IPS DF 6.9 (cell line): ENCODE measurements at places on chromosomes 11 and 22.

GRCh38 chr22:39316440-39317083 lies 2.9 kb downstream of the RPL3 start:
- no peak for DNase-seq

- no peak for DNase-seq
Measured at GRCh38 chr11:24082241-24082640, 414.6 kb upstream of the LUZP2 start.

DNA sequence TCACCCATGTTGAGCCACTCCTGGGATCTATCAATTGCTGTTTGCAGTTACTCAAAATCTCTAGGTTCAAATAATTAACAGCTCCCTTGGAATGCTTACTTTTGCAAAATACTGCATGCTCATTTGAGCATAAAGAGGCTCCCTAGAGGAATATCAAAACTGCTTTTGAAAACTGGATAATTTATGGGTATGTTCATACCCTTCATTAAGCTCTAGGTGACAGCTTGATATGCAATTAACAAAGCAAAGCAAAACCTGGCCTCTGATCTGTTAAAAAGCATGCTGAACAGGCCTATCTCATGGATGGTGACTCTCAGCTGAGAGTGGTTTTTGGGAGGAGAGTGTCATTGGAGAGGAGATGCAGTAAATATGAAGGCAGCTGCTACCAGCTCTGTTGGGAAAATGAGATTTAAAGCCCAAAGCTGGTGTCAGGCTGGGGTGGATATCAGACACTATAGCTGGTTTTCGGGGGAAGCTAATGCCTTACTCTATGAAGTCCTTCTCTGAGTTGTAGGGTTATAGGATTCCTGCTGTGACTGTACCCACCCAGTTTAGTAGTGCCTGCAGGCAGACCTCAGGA lies 110.9 kb downstream of the RASSF10 start:
- no peak for DNase-seq

GRCh38 chr11:66346476-66347424 lies 679 bp downstream of the B4GAT1 start:
- DNase-seq = no peak

DNA sequence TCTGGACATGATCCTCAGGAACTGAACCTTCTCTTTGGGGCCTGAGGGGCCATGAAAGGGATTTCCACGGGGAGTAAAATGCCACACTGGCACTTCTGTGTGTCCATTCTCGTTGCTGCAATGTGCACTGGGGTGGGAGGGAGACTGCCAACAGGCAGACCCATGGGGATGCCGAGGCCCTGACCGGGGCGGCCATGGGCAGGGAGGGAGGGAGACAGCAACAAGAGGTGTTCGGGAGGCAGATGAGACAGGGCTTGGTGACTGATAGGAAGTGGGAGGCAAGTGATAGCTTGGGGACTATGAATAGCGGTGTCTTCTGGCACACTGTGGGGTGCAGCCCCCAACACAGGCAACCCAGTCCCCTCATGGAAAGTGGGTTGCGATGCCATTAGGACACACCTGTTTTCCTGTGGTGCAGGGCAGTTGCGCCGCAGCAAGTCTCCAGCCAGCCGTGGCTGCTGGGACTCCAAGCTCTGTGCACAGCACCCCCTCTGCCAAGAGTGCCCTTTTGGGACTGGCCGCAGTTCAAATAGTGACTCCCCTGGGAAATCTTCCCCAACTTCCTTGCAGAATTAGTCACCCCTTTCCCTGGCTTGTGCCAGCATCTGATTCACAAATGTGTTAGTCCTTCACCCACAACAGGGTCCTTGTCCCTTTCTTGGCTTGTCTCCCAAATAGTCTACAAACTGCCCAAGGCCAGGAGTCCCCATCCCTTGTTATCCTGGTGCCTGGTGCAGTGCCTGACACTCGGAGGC lies 88.8 kb downstream of the CHST1 start:
- no peak for DNase-seq

GRCh38 chr11:11786771-11787170 lies 55.0 kb upstream of the USP47 start:
- no peak for DNase-seq
